Islet precursor cell (in vitro differentiated cells): ENCODE measurements at places on chromosomes 1 and 21.

DNA sequence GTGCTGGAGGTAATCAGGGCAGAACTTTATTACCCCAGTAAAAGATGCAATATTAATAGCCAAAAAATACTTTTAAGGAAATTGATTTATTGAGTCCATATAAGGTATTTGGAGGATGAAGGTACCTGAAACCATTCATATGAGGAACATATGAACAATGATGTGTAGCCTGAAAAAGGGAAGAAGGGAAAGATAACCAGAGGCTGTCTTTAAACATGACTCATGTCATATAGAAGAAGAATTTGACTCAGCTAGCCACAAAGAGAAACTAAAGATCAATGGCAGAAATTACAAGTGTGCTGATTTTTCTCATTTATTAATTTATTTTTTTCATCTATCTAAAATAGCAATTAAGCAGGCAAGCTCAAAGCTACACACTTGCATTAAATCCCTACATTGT lies 136.2 kb upstream of the DUSP10 start:
- no peak for DNase-seq

DNA sequence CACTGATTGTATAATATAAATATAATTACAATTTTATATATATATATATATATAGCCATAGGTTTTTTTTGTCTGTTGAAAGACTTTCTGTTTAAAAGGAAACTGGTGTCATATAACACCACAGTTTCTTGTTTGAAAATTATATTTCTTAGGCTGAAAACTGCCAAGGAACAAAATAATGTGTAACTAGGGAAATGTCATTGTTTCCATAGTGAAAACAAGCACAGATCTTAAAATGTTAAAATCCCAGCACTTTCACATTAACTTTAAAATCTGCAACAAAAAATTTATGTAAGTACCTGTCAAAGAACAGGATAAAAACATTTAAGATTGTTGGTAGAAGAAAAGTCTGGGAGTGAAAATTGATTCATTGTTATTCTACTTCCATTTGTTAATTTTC lies 104.2 kb downstream of the ATP6V1G3 start:
- DNase-seq: no peak

DNA sequence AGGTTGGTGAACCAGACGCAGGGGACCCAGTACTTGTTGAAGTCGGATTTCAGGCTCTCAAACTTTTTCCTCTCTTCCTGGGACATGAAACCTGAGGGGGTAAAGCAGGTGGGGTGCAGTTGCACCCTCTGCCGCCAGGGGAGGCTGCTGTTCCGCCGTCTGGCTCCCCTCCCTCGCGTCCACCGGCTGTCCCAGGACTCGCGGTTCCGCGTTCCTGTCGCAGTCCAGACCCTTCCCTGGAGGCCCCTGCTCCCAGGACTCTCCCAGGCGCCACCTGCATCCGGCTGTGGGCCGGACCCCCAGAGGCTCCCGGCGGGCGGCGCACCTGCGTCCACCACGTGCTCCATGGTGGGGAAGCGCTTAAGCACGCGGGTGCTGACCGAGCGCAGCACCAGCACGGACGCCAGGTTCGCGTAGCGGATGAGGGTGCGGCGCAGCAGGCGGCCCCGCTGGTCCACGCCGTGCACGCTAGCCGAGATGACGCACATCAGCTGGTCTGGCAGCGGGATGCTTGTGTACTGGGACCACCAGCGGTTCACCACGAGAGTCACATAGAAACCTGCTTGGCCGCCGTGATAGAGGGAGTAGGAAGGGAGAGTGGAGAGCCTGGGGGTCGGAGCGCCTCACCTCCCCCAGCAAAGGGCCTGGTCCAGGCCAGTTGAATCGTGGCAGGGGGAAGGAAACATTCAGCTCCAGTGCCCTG lies 1.7 kb downstream of the BEST4 start:
- peak; percentile 95 for DNase-seq

- DNase-seq: no peak
These were observed 45.9 kb upstream of the NRDC start for GRCh38 chr1:51924455-51924854.

- no peak for DNase-seq
These were observed 35.6 kb downstream of the EEIG2 start for GRCh38 chr1:108595507-108595906.

DNA sequence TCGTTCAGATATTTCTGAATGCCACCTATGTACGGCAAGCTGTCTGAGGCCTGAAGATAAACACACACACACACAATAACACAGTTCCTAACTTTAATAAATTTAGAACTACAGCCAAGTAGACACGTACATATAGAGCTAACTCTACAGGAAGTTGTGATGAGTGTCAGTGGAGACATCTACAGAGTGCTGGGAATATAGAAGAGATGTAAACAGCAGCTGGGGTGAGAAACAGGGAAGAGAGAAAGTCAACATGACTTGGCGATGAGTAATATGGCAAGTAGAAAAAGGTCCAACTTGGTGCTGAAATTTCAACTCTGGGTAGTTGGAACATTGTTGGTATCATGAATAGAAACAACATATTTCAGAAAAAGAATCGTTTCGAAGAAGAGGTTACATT lies 206.5 kb downstream of the ZP4 start:
- DNase-seq: no peak

DNA sequence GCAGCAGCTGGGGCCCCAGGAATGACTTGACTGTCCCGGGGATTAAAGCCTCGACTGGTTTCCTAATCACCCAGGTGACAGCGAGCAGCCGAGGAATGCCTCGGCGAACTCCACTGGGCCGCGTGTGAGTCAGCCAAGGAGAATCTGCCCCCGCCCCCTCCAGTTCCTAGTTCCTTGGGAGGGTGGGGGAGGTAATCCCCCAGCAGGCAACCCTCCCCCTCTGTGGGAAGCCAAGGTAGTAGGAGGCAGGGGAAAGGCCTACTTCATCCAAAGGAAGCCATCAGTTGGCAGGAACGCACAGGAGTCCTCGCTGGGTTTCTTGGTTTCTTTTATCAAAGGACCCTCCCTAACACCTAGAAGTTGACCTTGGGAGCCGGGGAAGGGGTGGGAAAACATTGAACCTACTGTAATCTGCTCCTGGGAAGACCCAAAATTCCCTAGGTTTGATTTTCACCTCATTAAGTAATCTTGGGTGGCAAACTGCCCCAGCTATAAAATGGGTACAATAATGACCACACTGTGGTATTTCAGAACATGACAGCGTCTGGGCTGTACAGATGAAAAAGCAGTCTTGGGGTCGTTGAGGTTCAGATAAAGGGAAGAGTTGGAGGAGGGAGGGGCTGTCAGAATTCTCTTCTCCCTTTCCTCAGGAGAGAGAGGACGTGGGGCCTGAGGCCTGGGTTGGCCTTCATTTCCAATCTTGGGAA lies 1.4 kb downstream of the TENT5B start:
- DNase-seq: peak; percentile 99

DNA sequence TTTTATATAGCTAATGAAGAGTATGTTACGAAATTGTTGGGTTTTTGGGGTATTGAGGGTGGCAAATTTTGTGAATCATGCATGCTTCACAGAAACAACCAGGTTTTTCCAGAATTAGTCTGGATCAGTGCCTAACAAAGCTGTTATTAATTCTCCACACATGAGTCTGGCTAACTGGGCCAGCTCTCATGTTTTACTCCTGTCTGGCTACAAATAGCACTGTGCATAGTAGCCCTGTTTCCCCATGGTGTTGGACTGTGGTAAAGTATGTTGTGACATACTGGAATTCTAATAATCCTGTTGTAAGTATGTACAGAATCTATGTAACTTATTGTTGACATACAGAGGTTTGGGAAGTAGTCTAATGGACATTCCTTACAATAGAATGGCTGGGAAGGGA lies 35.8 kb downstream of the S100B start:
- no peak for DNase-seq

DNA sequence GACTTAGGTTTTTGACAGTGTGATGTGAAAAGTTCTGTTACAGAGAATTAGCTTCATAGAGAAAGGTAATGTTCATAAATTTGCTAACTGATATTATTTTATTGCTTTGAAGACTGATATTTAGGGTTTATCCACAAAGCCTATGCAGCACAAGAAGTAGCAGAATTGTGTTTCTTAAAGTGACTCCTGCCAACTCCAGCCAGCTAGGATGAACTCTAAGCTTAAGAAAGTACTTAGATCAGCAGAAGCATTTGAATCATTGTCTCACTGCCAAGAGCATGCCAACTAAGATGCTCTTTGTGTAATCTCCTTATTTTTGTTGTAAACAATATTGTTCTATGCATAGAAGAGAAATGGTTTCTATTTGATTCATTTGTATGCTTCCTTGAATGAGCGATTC lies 589.4 kb upstream of the ADGRL4 start:
- DNase-seq: no peak

DNA sequence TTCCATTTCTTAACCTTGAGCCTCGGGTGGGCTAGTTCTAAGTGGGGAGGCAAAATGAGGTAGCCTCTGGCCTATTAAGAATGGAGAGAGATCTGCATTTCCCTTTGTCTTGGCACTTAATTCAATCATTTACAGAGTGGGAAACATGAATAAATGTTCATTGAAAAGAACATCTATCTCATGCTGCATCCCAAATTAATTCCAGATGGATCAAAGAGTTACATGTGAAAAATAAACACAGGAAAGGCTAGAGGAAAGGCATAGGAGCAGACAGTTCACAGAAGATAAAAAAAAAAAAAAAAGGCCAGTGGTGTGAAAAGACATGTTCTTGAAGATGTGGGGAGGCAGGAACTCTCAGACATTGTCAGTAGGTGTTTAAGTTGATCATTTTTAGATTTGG lies 35.7 kb upstream of the EPS8L3 start:
- no peak for DNase-seq

DNA sequence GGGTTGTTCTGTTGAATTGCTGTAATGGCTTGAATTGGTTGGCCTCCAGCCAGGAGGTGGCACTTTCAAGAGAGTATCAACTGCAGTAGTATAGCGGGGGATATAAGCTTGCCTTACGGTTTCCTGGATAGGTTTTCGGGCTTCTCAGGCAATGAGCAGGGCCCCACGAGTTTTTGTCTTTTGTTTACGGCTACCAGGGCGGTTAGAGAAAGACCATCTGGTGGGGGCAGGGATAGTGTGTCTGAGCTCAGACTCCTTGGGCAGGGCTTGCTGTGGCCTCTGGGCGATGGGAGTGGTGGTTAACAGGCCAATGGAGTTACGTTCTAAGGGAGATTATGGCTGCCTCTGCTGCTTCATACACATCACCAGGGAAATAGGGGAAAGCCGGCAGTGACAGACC lies 62.8 kb downstream of the DTL start:
- DNase-seq: no peak

- DNase-seq: peak; percentile 50
These were observed 24.7 kb downstream of the GPA33 start for GRCh38 chr1:167065471-167065870.

DNA sequence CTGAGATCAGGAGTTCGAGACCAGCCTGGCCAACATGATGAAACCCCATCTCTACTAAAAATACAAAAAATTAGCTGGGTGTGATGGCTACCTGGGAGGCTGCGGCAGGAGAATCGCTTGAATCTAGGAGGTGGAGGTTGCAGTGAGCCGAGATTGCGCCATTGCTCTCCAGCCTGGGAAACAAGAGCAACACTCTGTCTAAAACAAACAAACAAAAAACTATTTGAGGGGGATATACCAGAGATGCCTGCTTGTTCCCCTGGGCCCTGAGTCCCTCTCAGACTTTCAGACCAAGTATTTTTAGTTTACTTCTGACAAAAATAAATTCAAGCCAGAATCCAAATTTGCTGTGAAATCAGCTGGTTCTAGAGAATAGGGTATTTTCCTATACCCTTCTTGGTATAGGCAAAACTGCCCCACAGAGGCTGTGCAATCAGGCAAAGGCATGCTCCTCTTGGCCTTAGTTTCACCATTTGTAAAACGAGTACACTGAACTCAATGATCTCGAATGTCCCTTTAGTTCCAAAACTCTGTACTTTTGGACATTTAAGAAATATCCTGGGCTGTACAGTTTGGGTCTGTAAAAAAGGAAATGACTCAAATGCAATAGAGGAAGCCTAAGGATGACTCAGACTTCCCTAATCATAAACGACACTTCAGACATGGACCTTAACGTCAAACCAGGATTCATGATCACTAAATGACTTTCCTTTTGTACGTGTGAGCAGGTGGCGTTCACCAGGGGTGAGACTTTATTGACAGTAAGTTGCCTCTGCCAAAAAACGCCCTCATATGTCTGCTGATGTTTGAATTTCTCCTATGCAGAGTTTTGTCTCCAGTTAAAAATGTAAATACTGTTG lies 16.1 kb downstream of the ENSA start:
- DNase-seq: no peak

- no peak for DNase-seq
These were observed 39.7 kb downstream of the UBE2U start for GRCh38 chr1:64242895-64243756.

- peak; percentile 85 for DNase-seq
These were observed 27.7 kb upstream of the PTGFRN start for GRCh38 chr1:116881879-116882520.

- no peak for DNase-seq
These were observed 345.5 kb downstream of the DISC1 start for GRCh38 chr1:231972111-231972445.

DNA sequence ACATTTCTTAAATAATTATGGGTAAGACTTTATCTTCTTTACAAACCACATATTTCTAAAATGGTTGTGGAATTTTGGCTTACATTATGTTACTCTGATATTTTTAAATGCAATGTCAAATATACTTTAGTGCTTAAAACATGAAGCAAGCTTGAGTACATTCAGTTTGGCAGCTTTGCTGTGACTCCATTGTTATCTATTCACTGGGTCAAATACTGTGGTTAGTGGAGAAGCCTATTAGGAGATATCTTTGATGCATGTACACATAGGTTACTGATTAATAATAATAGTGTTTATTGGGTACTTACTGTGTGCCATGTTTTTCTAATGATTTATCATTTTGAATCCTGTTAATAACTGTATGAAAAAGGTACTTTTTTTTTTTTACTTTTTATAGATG lies 520.4 kb upstream of the B3GALT2 start:
- DNase-seq: no peak

DNA sequence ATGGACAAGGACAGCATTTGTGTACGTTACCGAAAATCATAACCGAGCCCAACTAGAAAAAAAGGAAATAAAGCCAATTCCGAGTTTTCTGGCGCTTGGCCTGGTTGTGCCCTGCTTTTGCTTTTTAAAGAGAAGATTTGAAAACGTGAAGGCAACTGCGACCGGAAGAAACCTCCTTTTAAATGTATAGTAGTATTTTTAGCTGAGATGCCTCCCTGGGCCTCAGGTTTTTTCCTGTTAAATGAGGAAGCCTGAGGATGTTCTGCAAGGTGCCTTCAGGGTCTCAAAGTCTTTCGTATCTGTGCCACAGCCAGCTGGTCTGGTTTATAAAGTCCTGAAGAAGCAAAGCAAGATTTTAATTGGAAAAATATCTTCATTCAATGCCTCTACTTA lies 371 bp upstream of the ODF2L start:
- DNase-seq: no peak
